Bone marrow (tissue), 2 donors: ENCODE measurements at places on chromosomes 6 and 20.

- DNase-seq: no peak
Measured at GRCh38 chr6:133991096-133991593, 38.1 kb downstream of the TBPL1 start.

DNA sequence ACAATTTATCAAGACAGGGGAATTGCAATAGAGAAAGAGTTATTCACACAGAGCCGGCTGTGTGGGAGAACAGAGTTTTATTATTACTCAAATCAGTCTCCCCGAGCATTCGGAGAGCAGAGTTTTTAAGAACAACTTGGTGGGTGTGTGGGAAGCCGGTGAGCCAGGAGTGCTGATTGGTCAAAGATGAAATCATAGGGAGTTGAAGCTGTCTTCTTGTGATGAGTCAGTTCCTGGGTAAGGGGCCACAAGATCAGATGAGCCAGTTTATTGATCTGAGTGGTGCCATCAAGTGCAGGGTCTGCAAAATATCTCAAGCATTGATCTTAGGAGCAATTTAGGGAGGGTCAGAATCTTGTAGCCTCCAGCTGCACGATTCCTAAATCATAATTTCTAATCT is 50.0 kb upstream of the ECI2 start:
- no peak for DNase-seq

GRCh38 chr20:51026269-51026668 is 3.4 kb upstream of the KCNG1 start:
- DNase-seq: no peak

DNA sequence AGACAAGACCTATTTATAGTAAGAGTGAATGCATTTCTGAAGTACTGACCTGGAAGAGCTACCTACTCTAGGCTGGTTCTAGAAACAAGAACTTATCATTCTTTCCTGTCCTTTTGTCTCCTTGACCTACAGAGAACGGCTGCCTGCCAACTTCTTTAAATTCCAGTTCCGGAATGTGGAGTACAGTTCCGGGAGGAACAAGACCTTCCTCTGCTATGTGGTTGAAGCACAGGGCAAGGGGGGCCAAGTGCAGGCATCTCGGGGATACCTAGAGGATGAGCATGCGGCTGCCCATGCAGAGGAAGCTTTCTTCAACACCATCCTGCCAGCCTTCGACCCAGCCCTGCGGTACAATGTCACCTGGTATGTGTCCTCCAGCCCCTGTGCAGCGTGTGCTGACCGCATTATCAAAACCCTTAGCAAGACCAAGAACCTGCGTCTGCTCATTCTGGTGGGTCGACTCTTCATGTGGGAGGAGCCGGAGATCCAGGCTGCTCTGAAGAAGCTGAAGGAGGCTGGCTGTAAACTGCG is 8.3 kb downstream of the APOBEC2 start:
- DNase-seq: no peak

- no peak for DNase-seq
Measured at GRCh38 chr6:27863962-27864905, 48.0 kb downstream of the OR2B2 start.

GRCh38 chr6:147651249-147652063 is 143.0 kb downstream of the SAMD5 start:
- no peak for DNase-seq

GRCh38 chr6:49530141-49530776 is 20.2 kb upstream of the C6orf141 start:
- no peak for DNase-seq
